HepG2 (cell line): ENCODE measurements at places on chromosomes 13 and 19. TPM values are rescaled to one million over a fixed set of nuclear protein-coding genes. Genes with fewer than 3 reads are reported as not detected.

Gene KIR3DL2
- not detected in 2 replicates for total RNA-seq

Gene ICAM4
- 1.5 and 2.9 TPM in 2 replicates for total RNA-seq

Gene USHBP1
- 0.13 and 0.15 TPM in 2 replicates for total RNA-seq

Gene ATP8B3
- total RNA-seq, result 1.8 and 2.6 TPM in 2 replicates

DNA sequence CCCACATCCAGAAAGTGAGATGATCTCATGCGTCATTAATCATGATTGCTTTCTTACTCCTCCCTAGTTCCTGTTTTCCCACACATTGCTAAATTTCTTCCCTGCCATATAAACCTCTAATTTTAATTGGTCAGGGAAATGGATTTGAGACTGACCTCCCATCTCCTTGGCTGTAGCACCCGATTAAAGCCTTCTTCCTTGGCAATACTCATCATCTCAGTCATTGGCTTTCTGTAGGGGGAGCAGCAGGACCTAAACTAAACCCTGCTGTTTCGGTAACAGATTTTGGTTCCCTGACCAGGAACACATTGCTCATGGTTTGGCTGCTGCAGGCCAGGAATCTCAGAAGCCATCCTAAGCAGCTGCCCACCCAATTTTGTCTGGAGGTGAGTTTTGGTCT, 61.7 kb downstream of the SPRYD7 start:
- H3K27me3 ChIP-seq, result no peaks in the 10 kb centered on the region
- no peaks in the 10 kb centered on the region for H3K36me3 ChIP-seq
- no peak overlapping the region for H3K27ac ChIP-seq

DNA sequence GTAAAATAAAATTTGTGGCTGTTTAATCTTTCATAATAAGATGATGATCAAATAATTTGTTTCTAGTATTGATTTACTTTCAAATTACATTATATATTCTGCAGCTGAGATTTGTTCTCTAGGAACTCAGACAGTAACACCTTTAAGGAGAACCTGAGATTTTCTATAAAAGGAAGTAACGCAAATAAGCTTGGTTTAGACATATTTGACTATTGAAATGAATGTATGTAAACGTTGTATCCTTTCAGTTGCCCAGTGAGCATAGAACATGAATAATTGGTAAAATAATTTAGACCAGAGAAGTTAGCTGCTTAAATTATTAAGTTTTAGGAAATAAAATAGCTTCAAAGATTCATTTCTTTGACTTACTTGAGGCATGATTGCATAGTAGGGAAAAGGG, 3.1 kb downstream of the CDK8 start:
- no peak for DNase-seq
- no peak overlapping the region; the same call in 1 of the 2 replicates for H3K4me3 ChIP-seq
- H3K4me1 ChIP-seq, result peaks cover 30% of the 10 kb centered on the region
- H3K36me3 ChIP-seq, result no peaks in the 10 kb centered on the region
- no peaks in the 10 kb centered on the region for H3K27me3 ChIP-seq

DNA sequence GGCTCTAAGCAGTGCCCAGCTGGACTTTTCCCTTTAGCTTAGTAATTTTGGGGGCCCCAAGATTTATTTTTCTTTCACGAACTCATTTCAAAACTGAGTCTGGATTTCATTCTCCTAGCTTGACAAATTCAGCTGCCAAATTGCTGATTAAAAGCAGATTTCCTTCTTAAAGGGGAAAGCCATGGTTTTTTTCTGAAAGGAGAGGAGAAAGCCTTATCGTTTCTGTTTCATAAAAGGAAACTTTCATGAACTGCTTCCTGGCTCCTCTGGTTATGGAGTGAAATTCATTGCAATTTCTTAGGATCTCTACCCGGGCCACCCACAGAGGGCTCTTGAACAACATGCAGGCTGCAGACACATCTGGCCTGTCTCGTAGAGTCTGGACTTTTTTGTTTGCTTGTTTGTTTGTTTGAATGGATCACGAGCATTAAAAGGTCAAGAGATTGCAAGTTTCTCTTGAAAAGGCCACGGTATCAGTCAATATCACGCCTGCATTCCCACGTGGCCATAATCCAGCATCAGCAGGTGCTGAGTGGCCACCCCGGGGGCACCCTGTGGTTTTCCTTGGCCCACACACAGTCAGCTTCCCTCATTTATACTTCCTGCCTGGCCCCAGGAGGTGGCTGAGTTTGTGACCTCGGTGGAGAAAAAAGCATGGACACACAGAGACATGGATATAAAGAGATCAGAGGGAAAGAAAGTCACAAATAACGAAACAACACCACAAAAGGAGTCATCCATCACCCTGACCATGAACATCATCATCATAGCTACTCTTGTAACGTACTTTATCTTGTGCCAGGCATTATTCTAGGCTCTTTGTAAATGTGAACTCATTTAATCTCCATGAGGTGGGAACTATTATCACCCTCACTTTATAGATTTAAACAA, 10.5 kb upstream of the KLK4 start:
- DNase-seq, result no peak
- no peaks in the 10 kb centered on the region; the same call in 1 of the 2 replicates for H3K27me3 ChIP-seq
- H3K36me3 ChIP-seq, result no peaks in the 10 kb centered on the region
- H3K4me3 ChIP-seq, result no peak overlapping the region
- no peaks in the 10 kb centered on the region for H3K4me1 ChIP-seq
- H3K27ac ChIP-seq, result no peak overlapping the region

DNA sequence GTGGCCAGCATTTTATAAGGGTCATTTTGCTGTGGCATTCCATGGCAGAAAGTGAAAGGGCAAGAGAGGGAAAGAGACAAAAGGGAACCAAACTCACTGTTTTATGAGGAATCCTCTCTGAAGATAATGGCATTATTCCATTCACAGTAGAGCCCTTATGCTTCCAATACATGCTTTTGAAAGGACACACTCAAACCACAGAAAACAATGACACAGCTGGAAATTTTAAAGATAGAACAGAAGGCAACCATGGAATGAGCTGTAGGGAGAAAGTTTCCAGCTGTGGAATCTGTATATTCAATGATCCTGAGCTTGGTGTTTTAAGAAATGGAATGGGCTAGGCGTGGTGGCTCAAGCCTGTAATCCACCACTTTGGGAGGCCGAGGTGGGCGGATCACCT, 677.4 kb downstream of the SLITRK1 start:
- H3K27me3 ChIP-seq, result no peaks in the 10 kb centered on the region
- no peak overlapping the region for H3K4me3 ChIP-seq
- DNase-seq, result no peak
- H3K36me3 ChIP-seq, result no peaks in the 10 kb centered on the region
- no peak overlapping the region for H3K27ac ChIP-seq
- no peaks in the 10 kb centered on the region for H3K4me1 ChIP-seq

DNA sequence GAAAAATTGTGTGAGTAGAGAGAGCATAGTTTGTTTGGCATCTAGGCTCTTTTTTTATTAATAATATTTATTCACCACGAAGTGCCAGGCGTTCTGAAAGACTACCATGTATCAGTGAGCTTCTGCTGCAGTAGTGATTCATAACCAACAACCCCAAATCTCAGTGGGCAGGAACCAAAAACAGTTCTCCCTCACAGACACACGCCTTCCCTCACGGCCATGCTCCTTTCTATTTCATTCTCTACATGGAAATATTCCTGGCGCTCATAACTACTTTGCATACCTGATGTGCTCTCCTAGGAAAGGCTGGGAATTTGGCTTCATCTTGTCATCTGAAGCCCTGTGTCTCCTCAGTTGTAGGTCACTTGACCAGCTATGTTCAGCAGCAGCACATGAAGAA, 26.6 kb upstream of the AMER2 start:
- H3K36me3 ChIP-seq, result no peaks in the 10 kb centered on the region
- H3K27ac ChIP-seq, result no peak overlapping the region
- H3K27me3 ChIP-seq, result peaks cover 42% of the 10 kb centered on the region; the same call in 2 of the 3 replicates
- no peak for DNase-seq

GRCh38 chr19:41785653-41786052, 10.7 kb upstream of the CEACAM3 start:
- no peak overlapping the region for H3K4me3 ChIP-seq
- no peaks in the 10 kb centered on the region for H3K36me3 ChIP-seq
- no peaks in the 10 kb centered on the region for H3K4me1 ChIP-seq

DNA sequence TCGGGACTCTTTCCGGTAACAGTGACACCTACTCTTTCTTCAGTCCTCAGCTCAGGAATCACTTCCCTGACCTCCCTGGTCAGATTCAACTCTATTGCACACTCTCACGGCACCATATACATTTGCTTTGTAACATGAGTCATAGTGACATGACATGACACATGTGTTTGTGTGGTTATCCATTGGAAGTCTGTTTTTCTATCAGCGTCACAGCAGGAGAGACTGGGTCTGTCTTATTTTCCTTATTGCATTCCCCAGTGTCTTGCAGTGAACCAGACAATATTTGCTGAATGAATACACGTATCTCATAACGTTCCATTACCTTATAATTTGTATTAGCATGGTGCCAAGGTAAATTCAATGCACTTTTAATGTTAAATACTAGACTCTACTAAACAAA, 102.0 kb downstream of the DCLK1 start:
- no peak overlapping the region for H3K27ac ChIP-seq
- H3K4me3 ChIP-seq, result no peak overlapping the region
- no peaks in the 10 kb centered on the region for H3K4me1 ChIP-seq
- no peaks in the 10 kb centered on the region for H3K36me3 ChIP-seq
- DNase-seq, result no peak
- no peaks in the 10 kb centered on the region for H3K27me3 ChIP-seq

- no peaks in the 10 kb centered on the region for H3K36me3 ChIP-seq
- no peaks in the 10 kb centered on the region for H3K4me1 ChIP-seq
- DNase-seq, result no peak
- H3K4me3 ChIP-seq, result no peak overlapping the region
- H3K27me3 ChIP-seq, result no peaks in the 10 kb centered on the region
These were observed 407.8 kb downstream of the LIG4 start for GRCh38 chr13:107807306-107808073.

DNA sequence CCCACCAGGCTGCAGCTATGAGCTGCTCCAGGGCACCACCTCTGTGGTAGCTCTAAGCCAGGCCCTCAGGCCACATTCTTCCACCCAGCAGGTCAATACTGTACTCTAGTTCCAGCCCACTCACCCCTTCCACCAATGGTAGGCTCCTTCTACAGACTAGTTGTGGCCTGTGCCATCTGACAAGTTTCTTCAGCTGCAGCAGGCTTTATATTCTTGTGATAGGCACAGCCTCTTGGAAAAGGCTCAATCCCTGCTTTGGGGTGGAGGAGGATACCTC, 8.5 kb downstream of the MICU2 start:
- DNase-seq, result no peak
- no peak overlapping the region for H3K27ac ChIP-seq
- no peak overlapping the region for H3K4me3 ChIP-seq
- H3K4me1 ChIP-seq, result peaks cover 10% of the 10 kb centered on the region

GRCh38 chr19:49106648-49107135, 7.5 kb upstream of the LIN7B start:
- no peaks in the 10 kb centered on the region for H3K4me1 ChIP-seq
- no peak overlapping the region for H3K4me3 ChIP-seq
- no peak overlapping the region for H3K27ac ChIP-seq
- no peaks in the 10 kb centered on the region for H3K27me3 ChIP-seq

GRCh38 chr13:30145709-30146367, 161.5 kb downstream of the KATNAL1 start:
- H3K4me1 ChIP-seq, result no peaks in the 10 kb centered on the region
- no peaks in the 10 kb centered on the region for H3K36me3 ChIP-seq
- H3K27ac ChIP-seq, result no peak overlapping the region
- peaks cover 10% of the 10 kb centered on the region; the same call in 1 of the 3 replicates for H3K27me3 ChIP-seq
- DNase-seq, result no peak
- H3K4me3 ChIP-seq, result no peak overlapping the region

DNA sequence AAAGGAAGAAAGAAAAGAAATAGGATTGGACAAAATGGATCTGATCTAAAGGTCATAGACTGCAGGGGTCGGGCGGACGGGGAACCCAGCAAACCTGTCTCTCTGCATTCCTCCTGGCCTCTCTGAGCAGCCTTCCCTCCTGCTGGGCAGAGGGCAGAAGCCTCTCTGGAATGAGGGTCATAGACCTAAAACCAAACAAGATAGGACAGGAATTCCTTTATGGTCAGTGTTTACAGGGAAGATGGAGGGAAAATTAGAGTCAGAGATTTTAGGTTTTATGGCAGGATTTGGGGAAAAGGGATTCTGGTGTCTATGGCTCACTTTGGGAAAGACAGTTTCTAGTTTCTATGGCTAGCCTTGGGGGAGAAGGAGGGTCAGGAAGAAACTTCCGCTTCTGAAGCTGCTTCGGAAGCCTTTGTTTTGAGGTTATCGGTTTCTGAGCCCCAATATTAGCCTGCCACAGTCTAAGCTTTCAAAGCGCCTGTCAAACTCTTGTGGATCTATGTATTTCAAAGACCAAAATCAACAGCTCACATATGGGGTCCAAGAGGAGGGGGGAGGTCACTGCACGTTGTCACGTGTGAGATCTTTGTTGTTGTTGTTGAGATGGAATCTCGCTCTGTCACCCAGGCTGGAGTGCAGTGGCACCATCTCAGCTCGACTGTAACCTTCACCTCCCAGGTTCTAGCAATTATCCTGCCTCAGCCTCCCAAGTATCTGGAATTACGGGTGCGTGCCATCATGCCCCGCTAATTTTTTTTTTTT, 18.9 kb upstream of the DPRX start:
- DNase-seq, result peak; percentile 72
- H3K36me3 ChIP-seq, result no peaks in the 10 kb centered on the region
- peak overlapping the region; percentile 49 for H3K27ac ChIP-seq
- peaks cover 25% of the 10 kb centered on the region for H3K4me1 ChIP-seq

- no peaks in the 10 kb centered on the region for H3K36me3 ChIP-seq
- no peaks in the 10 kb centered on the region for H3K27me3 ChIP-seq
- no peak overlapping the region for H3K4me3 ChIP-seq
- peaks cover 67% of the 10 kb centered on the region for H3K4me1 ChIP-seq
These were observed 1.9 kb downstream of the FGF21 start for GRCh38 chr19:48757089-48757675.

DNA sequence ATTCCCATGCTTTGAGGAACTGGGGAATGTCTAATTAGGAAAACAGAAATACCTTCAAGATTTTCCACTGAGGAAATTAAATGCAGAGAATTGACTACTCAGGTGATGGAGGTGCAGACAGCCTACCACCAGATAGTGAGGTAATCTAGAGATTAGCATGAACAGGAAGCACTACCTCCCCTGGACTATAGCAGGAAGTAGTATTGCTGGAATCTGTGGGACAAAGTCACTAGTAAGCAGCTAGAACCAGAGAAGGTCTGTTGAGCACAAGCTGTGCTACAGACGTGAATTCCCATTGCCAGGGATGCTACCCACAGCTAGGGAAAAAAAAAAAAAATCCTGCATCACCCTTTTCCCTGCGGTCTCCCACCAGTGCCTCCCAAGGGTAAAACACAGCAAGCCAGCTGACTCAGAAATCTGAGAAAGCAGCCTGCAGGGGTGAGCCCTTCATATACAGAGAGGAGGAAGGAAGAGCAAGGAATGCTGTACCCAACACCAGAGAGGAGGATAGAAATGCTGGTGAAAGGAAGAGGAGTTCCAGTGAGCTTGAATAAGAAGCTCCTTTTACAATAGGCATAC, 10.2 kb downstream of the ENOX1 start:
- H3K27me3 ChIP-seq, result no peaks in the 10 kb centered on the region
- H3K27ac ChIP-seq, result no peak overlapping the region
